ENCODE measurements at places on chromosomes 5 and 9.

DNA sequence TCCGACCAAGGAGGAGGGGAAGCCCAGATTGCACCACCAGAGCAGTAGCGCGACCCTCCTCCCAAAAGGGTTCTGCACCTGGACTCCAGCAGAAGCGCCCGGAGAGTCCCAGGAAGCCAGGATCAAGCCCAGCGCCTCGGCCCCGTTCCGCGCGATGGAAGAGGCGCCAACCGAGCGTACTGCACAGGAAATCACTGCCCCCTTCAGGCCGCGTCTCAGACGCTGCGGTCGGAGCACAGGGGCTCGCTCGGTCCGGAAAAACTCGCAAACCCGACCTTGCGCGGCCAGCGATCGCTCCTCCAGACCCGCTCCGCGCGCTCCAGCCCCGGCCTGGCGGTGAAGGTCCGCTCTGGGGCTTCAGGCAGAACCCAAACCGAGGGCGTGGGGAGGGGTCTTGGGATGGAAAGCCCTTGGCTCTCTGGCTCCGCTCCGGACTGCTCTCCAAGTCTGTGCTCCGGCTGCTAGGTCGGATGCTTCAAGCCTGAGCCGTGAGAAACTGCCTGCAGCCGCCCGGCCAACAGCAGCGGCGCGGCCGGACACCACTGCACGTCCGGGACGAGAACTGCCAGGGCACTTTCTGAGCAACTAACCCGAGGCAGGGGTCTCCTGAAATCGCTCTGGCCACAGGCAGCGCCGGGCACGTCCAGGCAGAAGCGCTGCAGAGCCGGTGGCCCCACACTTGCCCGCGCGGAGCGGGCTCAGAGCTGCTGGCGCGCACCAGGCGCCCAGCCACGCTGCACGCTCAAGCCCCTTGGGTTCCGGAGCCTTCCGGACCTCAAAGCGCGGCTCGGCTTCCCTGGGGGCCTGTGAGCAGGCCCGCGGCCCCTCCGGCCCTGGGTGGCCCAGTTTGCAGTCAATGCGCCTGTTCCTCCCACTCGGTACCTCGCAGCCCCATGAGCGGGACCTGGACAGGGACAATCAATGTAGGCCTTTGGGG lies 1.3 kb downstream of the GABBR2 start:
- DNase-seq, result peak; percentile 82

- DNase-seq, result no peak
Measured at GRCh38 chr9:15081021-15081753, 171.0 kb upstream of the FREM1 start.

DNA sequence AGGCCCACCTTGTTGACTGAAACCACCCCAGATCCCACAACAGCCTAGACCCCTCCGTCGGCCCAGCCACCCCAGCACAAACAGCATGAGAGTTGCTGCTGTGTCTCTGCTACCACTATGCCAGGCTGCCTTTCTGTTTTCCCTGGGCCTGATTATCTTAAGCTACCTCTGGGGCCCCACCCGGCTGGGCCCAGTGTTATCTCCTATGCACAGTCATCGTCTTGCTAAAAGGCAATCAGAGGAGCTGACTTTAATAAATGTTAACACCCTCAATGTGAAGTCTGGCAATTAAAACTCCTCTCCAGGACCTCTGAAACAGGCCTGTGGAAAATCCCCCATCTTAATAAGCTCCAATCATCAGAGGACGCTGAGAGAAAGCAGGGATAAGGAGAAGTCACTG lies 144.9 kb downstream of the FAM114A2 start:
- no peak for DNase-seq

GRCh38 chr5:139446956-139447779 lies 7.8 kb upstream of the DNAJC18 start:
- DNase-seq, result no peak

- no peak for DNase-seq
Measured at GRCh38 chr5:119336845-119337580, 18.8 kb upstream of the TNFAIP8 start.
